ENCODE measurements at places on chromosomes 2 and 18.

- peak; percentile 31 for DNase-seq
Observed at GRCh38 chr2:95158891-95159619, 593 bp downstream of the ZNF514 start.

- no peak for DNase-seq
Observed at GRCh38 chr2:27118525-27119329, at the start of gene CGREF1. Gene CGREF1 (minus strand): TSS chr2:27119128. CDS start chr2:27104366, 14,762 bp downstream.

- no peak for DNase-seq
Observed at GRCh38 chr2:1995584-1995983, 251.3 kb upstream of the PXDN start.

GRCh38 chr2:188527581-188527993 is 235.9 kb downstream of the GULP1 start:
- DNase-seq = no peak

DNA sequence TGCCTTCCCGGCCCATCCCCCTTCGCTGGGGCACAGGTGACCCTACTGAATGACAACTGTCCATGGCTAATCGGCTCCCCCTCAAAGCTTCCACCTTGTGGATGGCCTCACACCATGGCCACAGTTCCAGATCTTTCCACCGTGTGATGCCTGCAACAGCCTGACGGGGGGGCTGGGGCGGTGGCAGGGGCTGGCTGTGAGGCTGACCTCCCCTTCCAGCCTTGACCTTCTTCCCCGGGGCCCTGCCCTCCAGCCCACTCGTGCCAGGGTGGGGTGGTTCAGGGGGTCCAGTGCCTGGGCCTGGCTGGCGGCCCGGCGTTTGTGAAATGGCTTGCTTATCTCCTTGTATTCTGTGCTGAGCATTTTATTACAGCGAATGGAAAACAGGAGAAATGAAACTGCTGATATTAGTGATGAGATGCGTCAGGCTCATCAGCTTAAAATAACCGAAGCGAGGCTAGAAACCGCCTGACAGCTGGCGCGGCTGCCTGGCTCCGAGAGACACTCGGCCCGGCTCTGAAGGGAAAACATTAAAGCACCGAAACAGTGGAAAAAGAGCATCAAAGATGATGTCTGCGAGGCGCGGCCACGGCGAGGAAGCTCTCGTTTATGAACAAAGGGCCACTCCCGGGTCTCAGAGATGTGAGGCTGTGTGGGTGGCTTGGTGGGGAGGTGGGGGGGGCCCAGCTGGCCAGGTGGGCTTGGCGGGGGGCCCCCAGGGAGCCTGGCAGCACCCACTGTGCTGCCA is 916 bp upstream of the PDCD1 start:
- DNase-seq = no peak

DNA sequence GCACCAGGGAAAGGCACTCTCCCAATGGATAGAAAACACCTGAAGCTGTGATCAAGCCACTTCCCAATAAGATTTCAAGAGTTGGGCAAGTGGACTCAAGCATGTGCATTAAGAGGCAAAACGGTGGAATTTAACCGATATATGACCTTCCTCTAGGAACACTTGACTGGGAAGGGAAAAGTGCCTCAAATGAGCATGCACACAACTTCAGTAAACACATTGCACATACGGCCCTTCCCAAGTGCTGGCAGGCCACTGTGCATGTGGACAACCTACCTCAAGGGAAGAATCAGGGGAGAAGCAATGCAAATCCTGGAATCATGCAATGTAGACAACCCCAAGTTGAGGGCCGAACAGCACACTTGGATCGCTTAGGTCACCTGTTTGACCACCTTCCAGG is 23.9 kb upstream of the SH3RF3 start:
- DNase-seq = no peak

DNA sequence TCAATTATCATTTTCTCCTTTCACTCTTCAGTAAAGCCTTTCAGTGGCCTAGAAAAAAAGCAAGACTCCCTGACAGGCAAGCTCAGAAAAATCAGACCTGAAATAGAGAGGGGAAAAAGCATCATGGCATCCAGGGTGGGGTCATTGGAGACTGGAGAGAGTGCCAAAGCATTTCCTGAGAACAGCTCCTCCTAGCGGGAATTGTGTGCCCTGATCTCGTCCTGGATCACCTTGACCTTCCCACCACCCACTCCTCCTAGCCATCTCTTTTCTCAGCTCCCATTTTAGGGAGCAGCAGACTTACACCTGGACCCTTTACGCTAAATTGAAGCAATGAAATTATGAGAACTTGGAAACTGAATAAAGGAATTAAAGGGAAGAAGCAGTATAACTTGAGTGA is 176.6 kb downstream of the VWC2L start:
- DNase-seq = no peak

DNA sequence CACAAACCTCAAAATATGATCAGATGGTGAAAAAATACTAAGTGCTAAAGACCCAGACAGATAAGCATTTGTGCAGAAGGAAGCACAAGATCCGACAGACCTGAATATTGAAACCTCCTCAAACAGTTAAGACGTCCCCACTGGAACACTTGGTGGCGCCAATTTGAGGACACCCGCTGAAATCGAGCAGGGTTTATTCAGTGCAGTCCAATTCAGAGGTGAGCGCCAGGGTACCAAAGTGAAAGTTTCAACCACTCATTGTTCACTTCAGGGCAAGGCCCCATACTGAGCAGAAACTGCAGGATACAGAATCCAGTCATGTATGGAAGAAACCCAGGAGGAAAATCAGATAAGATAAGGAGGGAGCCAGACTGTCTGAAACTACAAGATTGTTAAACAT is 417.6 kb downstream of the LRRTM4 start:
- DNase-seq = no peak

DNA sequence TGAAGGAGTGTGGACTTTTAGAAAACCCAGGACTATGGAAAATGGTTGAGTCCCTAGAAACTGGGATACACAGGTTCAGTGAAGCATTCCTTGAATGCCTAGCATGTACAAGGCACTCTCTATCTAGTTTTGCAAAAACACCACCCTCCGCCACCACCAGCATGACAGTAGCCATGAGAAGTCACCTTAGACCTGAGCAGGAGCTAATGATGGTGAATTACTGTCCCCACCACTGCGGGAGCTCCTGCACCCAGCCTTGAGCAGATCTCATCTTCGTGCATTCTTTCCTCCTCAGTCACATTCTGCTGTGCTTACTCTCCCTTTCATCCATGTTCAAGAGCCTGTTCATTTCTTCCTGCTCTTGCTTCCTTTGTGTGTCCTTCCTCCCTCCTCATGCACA is 86.2 kb upstream of the ZNF516 start:
- no peak for DNase-seq

DNA sequence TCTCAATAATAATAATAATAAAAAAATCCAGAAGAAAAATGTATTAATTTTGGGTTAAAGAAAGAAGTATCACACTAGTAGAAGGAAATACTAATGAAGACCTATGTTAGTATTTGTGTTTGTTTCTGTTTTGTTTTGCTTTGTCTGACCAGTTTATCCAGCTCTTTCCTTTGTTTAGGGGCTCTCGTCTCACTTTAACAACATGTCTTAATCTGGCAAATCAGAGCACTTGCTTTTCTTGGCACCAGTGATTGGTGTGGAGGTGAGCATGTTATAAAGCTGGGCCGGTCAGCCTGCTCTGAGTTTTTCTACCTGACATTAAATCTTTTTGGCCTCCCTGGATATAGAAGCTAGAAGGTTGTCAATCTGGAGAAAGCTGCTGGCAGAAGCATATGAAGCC is 15.1 kb upstream of the MEX3C start:
- DNase-seq = no peak

DNA sequence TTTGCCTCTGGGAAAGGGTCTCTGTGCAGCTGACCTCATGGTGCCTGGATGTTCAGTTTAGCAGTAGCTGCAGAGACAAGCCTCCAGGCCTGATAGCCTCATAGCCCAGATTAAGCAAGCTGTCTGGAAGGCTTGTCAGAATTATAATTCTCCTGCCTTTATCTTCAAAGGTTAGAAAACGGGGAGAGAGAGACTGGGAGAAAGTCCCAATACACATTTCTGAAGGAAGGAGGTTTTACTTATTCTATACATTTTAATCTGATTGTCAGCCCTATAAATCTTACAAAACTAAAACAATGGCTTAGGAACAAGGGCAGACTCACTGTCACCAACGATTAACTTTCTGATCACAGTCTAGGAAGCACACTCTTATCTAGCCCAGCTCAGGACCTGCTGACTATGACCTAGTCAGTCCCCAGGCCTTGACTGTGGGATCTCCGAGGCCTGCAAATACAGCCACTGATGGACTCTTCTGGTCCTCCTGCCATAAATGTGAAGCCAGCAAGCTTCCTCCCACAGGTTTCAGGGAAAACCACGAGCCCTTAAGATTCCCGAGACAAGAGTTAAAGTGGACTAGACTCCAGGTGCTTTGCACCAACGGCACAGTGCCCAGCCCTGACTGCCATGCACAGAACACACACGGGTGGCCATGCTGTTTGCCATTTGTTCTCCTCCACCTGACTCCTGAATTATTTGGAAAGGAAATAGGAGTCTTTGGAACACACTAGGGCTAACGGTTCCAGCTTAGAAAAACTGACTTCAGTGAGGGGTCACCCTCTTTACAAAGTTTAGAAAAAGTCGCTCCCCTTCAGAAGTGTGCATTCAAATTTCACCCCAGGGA is 111.4 kb upstream of the SMAD7 start:
- DNase-seq = no peak

- DNase-seq = no peak
Observed at GRCh38 chr18:50632895-50633515, 73.1 kb downstream of the MAPK4 start.

DNA sequence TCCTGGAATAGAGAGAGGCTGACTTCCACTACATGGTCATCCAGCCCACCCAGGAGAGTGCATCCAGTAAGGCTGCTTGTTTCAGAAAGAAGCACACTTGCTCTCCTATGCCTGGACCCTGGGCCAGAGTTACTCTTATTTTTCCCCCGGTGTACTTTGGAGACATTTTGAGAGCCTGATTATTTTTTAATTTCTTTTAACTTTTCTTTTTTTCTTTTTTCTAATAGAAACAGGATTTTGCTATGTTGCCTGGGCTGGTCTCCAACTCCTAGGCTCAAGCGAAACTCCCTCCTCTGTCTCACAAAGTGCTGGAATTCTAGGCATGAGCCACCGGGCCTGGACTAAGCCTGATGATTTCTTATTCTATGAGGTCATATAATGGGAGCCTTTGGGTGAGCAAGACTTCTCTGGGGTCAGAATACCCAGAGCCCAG is 62.2 kb downstream of the RPL37A start:
- DNase-seq = no peak

DNA sequence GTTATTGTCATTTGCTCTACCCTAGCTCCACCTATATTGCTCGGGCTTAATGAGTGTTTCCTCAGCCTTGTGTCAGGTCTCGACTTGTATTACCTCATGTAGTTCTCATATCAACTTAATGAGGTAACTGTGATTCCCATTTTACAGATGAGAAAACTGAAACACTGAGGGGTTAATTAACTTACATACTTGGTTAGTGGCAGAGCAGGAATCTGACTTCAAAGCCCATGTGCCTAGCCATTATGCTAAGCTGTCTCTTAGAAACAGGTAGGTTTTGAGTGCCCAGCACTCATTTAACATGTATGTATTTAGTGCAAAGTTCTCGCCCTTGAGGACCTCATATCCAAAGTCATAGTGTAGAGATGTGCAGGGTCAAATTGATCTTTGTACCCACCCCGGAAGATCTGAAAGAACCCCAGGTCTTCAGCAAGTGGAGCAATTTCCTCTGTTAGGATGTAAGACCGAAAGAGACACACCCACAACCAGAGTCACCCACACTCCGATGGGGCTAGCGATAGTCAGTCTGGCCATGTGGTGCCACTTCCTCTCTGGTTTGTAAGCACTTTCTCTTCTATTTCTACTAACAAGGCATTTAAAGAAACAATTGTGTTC is 121.0 kb upstream of the SLC39A10 start:
- DNase-seq = no peak

- no peak for DNase-seq
Observed at GRCh38 chr2:187174582-187174981, 273.5 kb downstream of the CALCRL start.

All from SK-N-DZ (cell line).